ENCODE measurements at places on chromosomes 6 and 20. TPM values are rescaled to one million over a fixed set of nuclear protein-coding genes. Genes with fewer than 3 reads are reported as not detected.

MLN gene
- 154 TPM for polyA plus RNA-seq

REM1 gene
- polyA plus RNA-seq, result 2.8 TPM

HCK gene
- 10.8 TPM for polyA plus RNA-seq

ADTRP gene
- polyA plus RNA-seq, result 24.3 TPM

FAM209A gene
- 0.21 TPM for polyA plus RNA-seq

SOX4 gene
- 32.0 TPM for polyA plus RNA-seq

JPH2 gene
- 15.6 TPM for polyA plus RNA-seq

TCP1 gene
- polyA plus RNA-seq, result 199 TPM

WFDC2 gene
- 2.8 TPM for polyA plus RNA-seq

GRCh38 chr6:167492100-167492449 lies 167.2 kb downstream of the TTLL2 start:
- H3K27ac ChIP-seq, result peak overlapping the region; percentile 76
- H3K27me3 ChIP-seq, result no peaks in the 10 kb centered on the region
- H3K4me1 ChIP-seq, result peaks cover 27% of the 10 kb centered on the region
- H3K4me3 ChIP-seq, result no peak overlapping the region
- no peaks in the 10 kb centered on the region for H3K36me3 ChIP-seq
- DNase-seq, result no peak

- peak; percentile 72 for DNase-seq
- peaks cover 22% of the 10 kb centered on the region for H3K4me1 ChIP-seq
- no peaks in the 10 kb centered on the region for H3K27me3 ChIP-seq
- H3K27ac ChIP-seq, result peak overlapping the region; percentile 88
- H3K4me3 ChIP-seq, result no peak overlapping the region
Measured at GRCh38 chr6:7053125-7053774, 54.5 kb upstream of the RREB1 start.

DNA sequence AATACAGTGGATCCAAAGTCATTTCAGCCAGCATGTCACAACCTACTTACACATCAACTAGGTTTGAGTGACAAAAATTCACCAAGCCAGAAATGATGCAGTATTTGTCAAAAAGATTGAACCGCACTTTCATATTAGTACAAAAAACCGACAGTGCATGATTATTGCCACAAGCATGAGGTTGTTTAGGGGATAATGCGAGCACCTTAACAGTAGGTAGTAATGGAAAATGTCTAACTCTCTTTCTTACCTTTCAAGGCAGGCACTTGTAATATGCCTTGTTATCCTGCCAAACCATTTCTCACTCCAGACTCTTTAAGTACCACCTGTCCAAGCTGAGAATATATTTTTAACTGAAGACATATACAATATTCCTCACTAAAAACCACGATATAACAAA lies 270.3 kb upstream of the THEMIS start:
- DNase-seq, result no peak
- peaks cover 2% of the 10 kb centered on the region for H3K36me3 ChIP-seq
- no peaks in the 10 kb centered on the region for H3K27me3 ChIP-seq
- H3K27ac ChIP-seq, result no peak overlapping the region

- no peaks in the 10 kb centered on the region for H3K36me3 ChIP-seq
- no peak overlapping the region for H3K4me3 ChIP-seq
- no peaks in the 10 kb centered on the region for H3K27me3 ChIP-seq
- peak overlapping the region; percentile 0 for H3K27ac ChIP-seq
- peaks cover 38% of the 10 kb centered on the region for H3K4me1 ChIP-seq
Measured at GRCh38 chr6:108942556-108943492, 94.6 kb downstream of the ARMC2 start.

GRCh38 chr20:41366546-41367392 lies at the start of gene EMILIN3:
TSS of gene EMILIN3 (minus strand) at chr20:41366818. CDS start at chr20:41366634, 184 bp downstream.
- H3K36me3 ChIP-seq, result no peaks in the 10 kb centered on the region
- DNase-seq, result peak; percentile 32
- H3K27me3 ChIP-seq, result peaks cover 42% of the 10 kb centered on the region
- H3K4me3 ChIP-seq, result peak within 1 kb of the TSS; percentile 16

- peaks cover 76% of the 10 kb centered on the region for H3K4me1 ChIP-seq
- H3K27ac ChIP-seq, result no peak overlapping the region
- peaks cover 40% of the 10 kb centered on the region for H3K36me3 ChIP-seq
- H3K4me3 ChIP-seq, result no peak overlapping the region
- no peaks in the 10 kb centered on the region for H3K27me3 ChIP-seq
Measured at GRCh38 chr6:39223061-39223460, 6.2 kb downstream of the KCNK5 start.

DNA sequence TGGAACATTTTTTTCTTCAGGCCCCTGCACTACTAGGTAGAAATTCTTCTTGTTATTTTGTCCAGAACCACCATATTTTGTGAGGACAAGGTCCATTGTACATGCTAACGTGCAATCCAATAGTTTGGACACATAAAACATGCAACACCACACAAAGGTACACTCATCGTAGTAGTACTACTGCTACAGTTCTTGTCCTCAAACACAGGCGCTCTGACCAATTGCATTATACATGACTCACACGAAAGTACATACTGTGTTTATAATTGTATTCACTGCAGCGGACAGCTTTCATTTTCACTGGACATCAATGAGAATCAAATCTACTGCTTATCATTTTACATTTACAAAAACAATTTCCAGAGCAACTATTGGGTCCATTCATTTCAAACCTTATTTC lies 15.3 kb upstream of the SMLR1 start:
- H3K4me3 ChIP-seq, result no peak overlapping the region
- DNase-seq, result no peak
- no peaks in the 10 kb centered on the region for H3K27me3 ChIP-seq

- H3K27me3 ChIP-seq, result peaks cover 9% of the 10 kb centered on the region
- peak; percentile 81 for DNase-seq
- H3K4me3 ChIP-seq, result peak overlapping the region; percentile 76
- H3K27ac ChIP-seq, result peak overlapping the region; percentile 80
- no peaks in the 10 kb centered on the region for H3K36me3 ChIP-seq
Measured at GRCh38 chr20:34703424-34704176, 544 bp upstream of the TP53INP2 start.

- H3K36me3 ChIP-seq, result no peaks in the 10 kb centered on the region
- no peak overlapping the region for H3K4me3 ChIP-seq
- H3K4me1 ChIP-seq, result no peaks in the 10 kb centered on the region
- peak; percentile 50 for DNase-seq
- H3K27ac ChIP-seq, result no peak overlapping the region
Measured at GRCh38 chr6:17156112-17156921, 54.5 kb downstream of the STMND1 start.

GRCh38 chr20:61891916-61892649 lies 173.6 kb downstream of the TAF4 start:
- no peaks in the 10 kb centered on the region for H3K36me3 ChIP-seq
- no peak for DNase-seq
- H3K4me1 ChIP-seq, result no peaks in the 10 kb centered on the region
- H3K4me3 ChIP-seq, result no peak overlapping the region
- H3K27ac ChIP-seq, result no peak overlapping the region

DNA sequence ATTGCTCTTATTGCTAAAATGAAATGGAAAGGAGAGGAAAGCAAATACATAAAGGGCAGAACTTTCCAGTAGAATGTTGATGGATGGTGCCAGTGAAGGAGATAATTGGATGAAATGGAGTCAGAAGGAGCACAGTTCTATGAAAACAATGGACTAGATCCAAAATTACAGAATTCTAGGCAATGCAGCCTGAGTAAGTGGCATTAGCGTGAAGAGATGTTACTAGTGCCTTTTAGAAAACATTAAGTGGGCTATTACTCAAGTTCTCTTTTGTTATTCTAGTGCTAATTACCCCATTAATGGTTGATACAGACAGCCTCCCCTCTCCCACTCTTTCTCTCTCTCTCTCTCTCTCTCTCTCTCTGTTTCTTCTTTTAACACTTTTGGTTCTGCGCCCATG lies 209.5 kb upstream of the RGS17 start:
- no peak for DNase-seq
- H3K27ac ChIP-seq, result no peak overlapping the region
- H3K36me3 ChIP-seq, result no peaks in the 10 kb centered on the region
- no peaks in the 10 kb centered on the region for H3K4me1 ChIP-seq

DNA sequence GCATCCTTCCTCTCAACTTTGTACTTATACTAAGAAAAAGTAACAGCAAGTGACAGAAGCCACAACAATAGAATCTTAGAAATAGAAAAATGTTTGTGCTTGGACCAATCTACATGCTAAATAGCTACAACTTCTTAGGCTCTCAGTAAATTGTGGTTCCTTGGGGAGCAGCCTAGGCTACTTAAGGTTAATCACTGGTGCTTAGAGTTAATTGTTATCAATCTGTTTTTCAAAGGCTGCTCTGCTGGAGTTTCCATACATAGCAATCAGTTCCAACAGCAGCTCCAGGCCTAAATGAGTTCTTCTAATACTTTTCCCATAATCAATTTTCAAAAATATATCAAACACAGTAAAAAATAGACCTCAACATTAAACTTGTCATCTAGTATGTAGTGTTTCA lies 571.4 kb downstream of the EPHA7 start:
- no peak for DNase-seq
- no peaks in the 10 kb centered on the region for H3K36me3 ChIP-seq
- no peak overlapping the region for H3K4me3 ChIP-seq
- H3K27ac ChIP-seq, result no peak overlapping the region
- no peaks in the 10 kb centered on the region for H3K4me1 ChIP-seq

- H3K4me3 ChIP-seq, result no peak overlapping the region
- no peaks in the 10 kb centered on the region for H3K27me3 ChIP-seq
- H3K27ac ChIP-seq, result no peak overlapping the region
- peaks cover 16% of the 10 kb centered on the region for H3K36me3 ChIP-seq
- DNase-seq, result no peak
Measured at GRCh38 chr20:32804817-32805216, 14.9 kb upstream of the MAPRE1 start.

DNA sequence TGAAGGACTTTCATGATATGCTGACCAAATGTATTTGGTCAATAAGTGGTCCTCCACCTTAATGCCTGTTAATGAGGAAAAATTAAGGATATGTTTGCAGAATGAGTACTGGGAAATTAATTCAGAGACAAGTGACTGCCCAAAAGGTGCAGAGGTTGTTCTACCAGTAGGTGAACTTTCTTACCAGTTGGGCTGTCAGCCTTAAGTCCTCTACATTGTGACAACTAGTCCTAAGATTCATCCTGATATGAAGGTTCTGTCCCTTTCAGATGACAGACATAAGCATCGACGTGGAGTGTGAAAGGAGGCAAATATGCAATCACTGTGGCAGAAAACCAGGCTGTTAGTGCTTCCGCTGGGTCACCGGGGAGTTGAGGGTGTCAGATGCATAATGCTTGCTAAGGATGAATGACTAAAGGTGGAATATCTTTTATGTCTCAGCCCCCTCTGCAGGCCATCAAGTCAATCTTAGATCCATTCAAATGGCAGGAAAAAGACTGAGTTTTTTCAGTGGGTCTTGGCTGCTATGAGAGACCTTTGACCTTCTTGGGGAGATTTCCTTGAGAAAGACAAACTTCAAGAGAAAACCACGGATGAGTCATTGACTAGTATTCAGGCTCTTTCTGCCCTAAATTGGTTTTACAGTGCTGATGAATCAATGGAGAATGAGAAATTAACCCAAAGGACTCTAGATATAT lies 226.0 kb downstream of the TPBG start:
- no peak overlapping the region for H3K4me3 ChIP-seq
- H3K27ac ChIP-seq, result no peak overlapping the region
- H3K36me3 ChIP-seq, result no peaks in the 10 kb centered on the region
- no peaks in the 10 kb centered on the region for H3K4me1 ChIP-seq
- H3K27me3 ChIP-seq, result no peaks in the 10 kb centered on the region

- no peaks in the 10 kb centered on the region for H3K27me3 ChIP-seq
- no peak overlapping the region for H3K27ac ChIP-seq
- H3K4me1 ChIP-seq, result no peaks in the 10 kb centered on the region
- no peak overlapping the region for H3K4me3 ChIP-seq
- H3K36me3 ChIP-seq, result peaks cover 64% of the 10 kb centered on the region
Measured at GRCh38 chr20:49853640-49854039, 41.0 kb downstream of the SLC9A8 start.

- no peak overlapping the region for H3K4me3 ChIP-seq
- no peak for DNase-seq
- no peaks in the 10 kb centered on the region for H3K36me3 ChIP-seq
- H3K27ac ChIP-seq, result no peak overlapping the region
Measured at GRCh38 chr6:56073315-56073714, 174.1 kb downstream of the COL21A1 start.

GRCh38 chr6:31270788-31271640 lies 878 bp downstream of the HLA-C start:
- H3K36me3 ChIP-seq, result peaks cover 4% of the 10 kb centered on the region
- peaks cover 9% of the 10 kb centered on the region for H3K27me3 ChIP-seq
- H3K27ac ChIP-seq, result peak overlapping the region; percentile 85

- H3K4me3 ChIP-seq, result no peak overlapping the region
- peaks cover 28% of the 10 kb centered on the region for H3K36me3 ChIP-seq
- H3K27ac ChIP-seq, result no peak overlapping the region
- no peaks in the 10 kb centered on the region for H3K27me3 ChIP-seq
- no peak for DNase-seq
- H3K4me1 ChIP-seq, result no peaks in the 10 kb centered on the region
Measured at GRCh38 chr6:111410371-111410770, 72.6 kb downstream of the REV3L start.

GRCh38 chr6:96223695-96224094 lies 207.9 kb downstream of the FUT9 start:
- no peaks in the 10 kb centered on the region for H3K4me1 ChIP-seq
- no peaks in the 10 kb centered on the region for H3K27me3 ChIP-seq
- no peak overlapping the region for H3K27ac ChIP-seq

GRCh38 chr6:130975325-130975724 lies 87.7 kb downstream of the EPB41L2 start:
- no peaks in the 10 kb centered on the region for H3K4me1 ChIP-seq
- no peak overlapping the region for H3K4me3 ChIP-seq
- DNase-seq, result no peak

DNA sequence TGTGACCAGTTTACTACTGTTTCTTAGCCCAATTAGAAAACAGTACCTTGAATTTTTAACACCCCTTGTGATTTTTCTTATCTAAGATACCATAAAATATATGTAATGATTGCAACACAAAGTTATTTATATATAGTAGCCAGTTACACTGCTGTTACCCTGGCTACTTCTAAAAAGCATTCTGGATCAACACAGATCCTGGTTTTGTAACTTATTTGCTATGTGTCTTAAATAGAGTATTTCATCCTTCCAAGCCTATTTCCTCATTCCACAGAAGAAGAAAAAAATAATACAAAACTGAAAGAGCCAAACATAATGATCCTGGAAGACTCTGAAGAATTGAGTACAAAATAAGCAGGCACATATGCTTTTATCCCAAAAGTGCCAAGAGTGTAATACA lies 19.0 kb upstream of the GSTA4 start:
- peak; percentile 68 for DNase-seq
- peaks cover 59% of the 10 kb centered on the region for H3K4me1 ChIP-seq
- H3K36me3 ChIP-seq, result peaks cover 74% of the 10 kb centered on the region
- H3K4me3 ChIP-seq, result no peak overlapping the region

Measured in large intestine (tissue), 12 donors.